Subcutaneous adipose tissue (tissue), 4 donors: ENCODE measurements at places on chromosomes 3 and 15. TPM values are rescaled to one million over a fixed set of nuclear protein-coding genes. Genes with fewer than 3 reads are reported as not detected.

Gene RIOX2
- 32.8 TPM for total RNA-seq

Gene MFGE8
- 213 TPM for total RNA-seq

Gene PAQR9
- not detected for total RNA-seq

Gene SNTN
- not detected for total RNA-seq

Gene PLSCR5
- total RNA-seq, result not detected

Gene ROPN1
- not detected for total RNA-seq

Gene MNS1
- total RNA-seq, result 0.38 TPM

Gene OR5K2
- not detected for total RNA-seq

Gene KLHL6
- 2.9 TPM for total RNA-seq

Gene LRRC3B
- total RNA-seq, result not detected

Gene CORO2B
- total RNA-seq, result 5.4 TPM

Gene IMPG2
- total RNA-seq, result 0.33 TPM

Gene CD200R1
- 6.8 TPM for total RNA-seq

Gene KBTBD13
- total RNA-seq, result not detected

Gene TP63
- 0.44 TPM for total RNA-seq

Gene TTC21A
- 6.6 TPM for total RNA-seq

Gene TFRC
- 47.1 TPM for total RNA-seq

Gene GMNC
- total RNA-seq, result not detected

Gene GRAMD1C
- 0.88 TPM for total RNA-seq

Gene PAK6
- total RNA-seq, result 0.51 TPM

Gene USP50
- not detected for total RNA-seq

Gene GP9
- not detected for total RNA-seq

Gene RPSA
- 834 TPM for total RNA-seq

Gene POLQ
- total RNA-seq, result 0.68 TPM

Gene PRTG
- 2.7 TPM for total RNA-seq

Gene C3orf52
- total RNA-seq, result 1.3 TPM

Gene CILP
- 223 TPM for total RNA-seq

Gene LNP1
- total RNA-seq, result 2.0 TPM

Gene PIF1
- 1.0 TPM for total RNA-seq

Gene TRPC1
- 8.3 TPM for total RNA-seq

Gene FBXL22
- total RNA-seq, result not detected

Gene SCAPER
- 27.7 TPM for total RNA-seq

Gene RAB7A
- 151 TPM for total RNA-seq

Gene CPLX3
- total RNA-seq, result not detected

Gene CYP1A2
- total RNA-seq, result not detected

Gene MYO5A
- 121 TPM for total RNA-seq
